ENCODE measurements at places on chromosomes 2 and 18.

DNA sequence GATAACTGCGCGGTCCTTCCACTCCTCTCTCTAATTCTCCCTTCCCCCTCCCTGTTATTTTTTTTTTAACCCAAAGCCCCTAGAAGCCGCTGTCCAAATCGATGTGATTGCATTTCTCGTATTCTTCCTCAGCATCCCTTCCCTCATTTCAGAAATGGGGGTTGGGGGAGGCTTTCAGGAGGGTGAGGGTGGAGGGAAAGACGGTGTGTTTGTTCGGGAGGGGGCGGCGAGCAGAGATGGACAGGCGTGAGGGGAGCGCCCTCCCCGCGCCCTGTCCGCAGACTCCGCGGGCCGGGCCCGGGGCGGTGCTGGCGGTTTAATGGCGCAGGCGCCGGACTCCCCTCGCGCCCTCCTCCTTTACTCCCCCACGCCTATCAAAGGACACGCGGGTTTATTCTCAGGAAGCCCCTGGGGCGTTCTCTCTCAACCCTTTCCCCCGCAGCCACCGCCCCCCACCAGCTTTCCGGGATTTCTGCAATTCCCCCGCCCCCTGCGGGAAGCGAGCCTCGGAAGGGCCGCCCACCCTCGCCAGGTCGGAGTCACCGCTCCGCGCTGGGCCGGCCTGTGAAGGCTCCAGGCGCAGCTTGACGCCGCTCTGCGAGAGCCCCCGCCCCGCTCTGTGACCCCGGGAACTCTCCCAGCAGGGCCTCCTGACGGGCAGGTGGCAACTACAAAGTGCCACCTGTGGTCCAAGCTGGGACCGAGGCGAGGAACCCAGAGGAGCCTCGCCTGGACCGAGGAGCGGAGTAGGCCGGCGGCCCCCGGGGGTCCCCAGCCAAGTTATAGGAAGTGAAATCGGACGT is 981 bp downstream of the ST8SIA3 start:
- DNase-seq, result peak; percentile 32

GRCh38 chr18:69723434-69723833 is 224.2 kb downstream of the CD226 start:
- no peak for DNase-seq

GRCh38 chr2:107182981-107183380 is 297.0 kb upstream of the ST6GAL2 start:
- DNase-seq, result no peak

DNA sequence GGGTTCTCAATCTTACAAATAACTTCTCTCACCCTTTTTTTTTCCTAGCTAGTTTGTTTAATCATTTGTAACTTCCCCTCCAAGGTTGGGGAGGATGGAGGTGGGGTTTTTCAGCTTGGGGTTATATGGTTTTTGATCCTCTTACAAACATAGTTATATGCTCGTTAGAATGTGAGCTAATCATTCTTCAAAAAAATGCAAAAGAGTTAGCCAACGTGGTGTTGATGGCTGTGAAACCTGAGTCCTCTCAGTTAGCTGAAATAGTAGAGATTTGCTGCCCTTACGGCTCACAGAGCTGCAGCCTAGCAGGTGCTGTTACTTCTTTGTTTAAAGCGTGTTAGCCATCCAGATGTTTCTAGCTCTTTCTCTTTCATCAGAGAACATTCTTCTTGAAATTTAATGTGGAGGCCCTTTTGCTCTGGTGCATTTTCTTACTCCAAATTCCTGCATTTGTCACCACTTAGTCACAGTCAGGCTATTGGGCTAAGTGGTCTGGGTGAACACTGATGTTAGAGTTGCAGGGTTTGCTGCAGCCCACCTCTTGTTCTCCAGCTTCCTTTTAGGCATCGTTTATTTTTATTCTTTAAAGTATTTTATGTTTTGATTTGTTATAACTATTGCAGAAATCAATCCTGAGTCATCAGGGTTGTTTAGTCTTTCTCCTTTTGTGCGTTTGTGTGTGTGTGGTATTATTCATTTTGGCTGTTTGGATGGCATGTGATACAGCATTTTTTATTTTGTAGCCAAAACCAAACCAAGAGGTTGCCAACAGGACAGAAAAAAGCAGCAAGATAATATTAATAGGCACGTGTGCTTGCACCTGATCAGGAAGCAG is 41.1 kb downstream of the LIMS1 start:
- DNase-seq, result no peak

GRCh38 chr2:135894930-135895329 is 18.7 kb upstream of the MCM6 start:
- no peak for DNase-seq

DNA sequence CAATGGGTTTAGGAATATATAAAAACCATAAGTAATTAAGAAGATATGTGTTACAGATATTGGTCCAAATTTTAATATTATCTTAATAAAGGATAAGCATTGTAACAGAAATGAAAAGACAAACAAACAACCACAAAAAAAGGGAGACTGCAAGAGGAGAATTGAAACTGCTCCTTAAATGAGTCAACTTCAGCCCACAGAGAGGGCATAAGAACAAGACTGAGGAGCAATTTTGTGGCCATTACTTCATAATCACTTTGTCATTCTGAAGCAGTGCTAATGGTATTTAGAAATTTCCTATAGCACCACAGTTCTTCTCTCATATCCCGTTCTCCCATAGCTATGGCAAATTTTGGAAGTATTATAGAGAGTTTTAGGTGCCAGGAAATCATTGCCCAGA is 193.2 kb upstream of the HNMT start:
- DNase-seq, result no peak

- peak; percentile 41 for DNase-seq
Measured at GRCh38 chr18:13808294-13809042, 15.5 kb upstream of the MC5R start.

DNA sequence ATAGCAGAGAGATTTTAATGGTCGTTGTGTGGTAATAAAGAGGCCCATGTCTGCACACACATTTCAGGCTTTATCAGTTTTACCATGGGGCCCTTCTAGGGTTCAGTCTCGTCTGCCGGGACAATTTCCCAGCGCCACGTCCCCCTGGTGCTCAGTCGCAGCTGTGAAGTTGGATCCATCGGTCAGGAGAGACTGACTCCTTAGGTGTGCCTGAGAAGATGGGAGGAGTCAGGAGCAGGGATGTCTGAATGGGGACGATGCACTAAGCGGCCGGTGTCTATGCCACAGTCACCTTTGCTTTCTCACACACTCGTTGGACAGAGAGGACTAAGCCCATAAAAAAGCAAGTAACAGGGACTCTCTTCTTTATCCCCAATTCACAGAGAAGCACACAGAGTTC is 71.4 kb downstream of the TWIST2 start:
- no peak for DNase-seq

DNA sequence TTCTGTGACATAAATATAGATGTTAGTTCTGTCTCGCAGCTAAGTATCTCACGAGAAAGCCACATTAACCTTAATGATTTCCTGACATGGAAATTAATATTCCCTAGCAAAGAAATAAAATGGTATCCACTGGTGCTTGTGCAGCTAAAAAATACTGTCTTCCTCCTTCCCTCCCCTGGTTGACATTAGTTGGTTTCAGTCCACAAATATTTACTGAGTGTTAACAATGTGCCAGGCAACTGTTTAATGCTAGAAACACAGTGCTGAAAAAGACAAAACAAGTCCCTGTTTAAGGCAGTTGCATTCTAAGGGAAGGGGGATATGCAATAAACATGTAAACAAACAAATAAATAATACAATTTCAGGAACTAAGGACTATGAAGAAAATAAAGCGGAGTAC is 44.2 kb upstream of the VPS54 start:
- no peak for DNase-seq

DNA sequence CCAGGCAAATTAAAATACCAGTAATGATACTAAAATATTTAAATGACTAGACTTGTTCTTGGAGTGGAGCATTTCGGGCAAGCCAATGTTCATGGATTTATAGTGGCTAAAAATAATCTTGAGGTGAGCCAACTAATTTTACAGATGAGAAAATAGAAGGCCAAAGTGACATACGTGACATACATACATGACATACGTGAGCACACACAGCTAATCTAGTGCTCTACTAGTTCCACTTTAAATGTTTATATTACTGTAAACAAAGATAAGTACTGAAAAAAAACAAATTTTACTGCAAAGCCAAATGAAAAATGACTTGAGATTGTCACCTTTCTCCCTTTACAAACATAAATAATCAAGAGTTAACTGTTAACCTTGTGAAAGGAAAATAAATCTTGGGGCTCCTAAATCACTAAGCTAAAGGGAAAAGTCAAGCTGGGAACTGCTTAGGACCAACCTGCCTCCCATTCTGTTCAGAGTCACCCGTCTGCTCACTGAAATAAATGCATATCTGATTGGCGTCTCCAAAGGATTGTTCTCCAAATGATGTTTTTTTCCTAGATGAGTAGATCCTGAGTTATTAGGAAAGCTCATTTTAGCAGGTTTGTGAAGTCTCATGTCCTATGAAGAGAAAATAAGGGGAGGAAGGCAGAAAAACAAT is 96.7 kb downstream of the PMS1 start:
- DNase-seq, result no peak

GRCh38 chr18:22547807-22548561 is 130.3 kb upstream of the CTAGE1 start:
- peak; percentile 61 for DNase-seq

DNA sequence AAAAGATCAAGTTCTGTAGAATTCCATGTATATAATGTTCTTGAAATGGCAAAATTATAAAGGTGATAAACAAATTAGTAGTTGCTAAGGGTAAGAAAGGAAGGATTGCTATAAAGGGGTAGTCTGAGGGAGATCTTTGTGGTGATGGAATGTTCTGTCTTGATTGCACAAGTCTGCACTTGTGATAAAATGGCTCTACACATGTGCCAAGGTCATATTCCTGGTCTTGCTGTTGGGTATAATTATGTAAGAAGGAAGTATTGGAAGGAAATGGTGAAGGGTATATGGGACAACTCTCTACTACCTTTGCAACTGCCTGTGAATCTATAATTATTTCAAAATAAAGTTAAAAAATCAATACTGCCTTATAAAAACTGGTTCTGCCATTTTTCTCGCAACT is 15.3 kb downstream of the SGPP2 start:
- DNase-seq, result no peak

GRCh38 chr18:65352186-65352585 is 398.6 kb upstream of the CDH7 start:
- DNase-seq, result no peak

GRCh38 chr2:181231151-181231550 is 226.0 kb upstream of the ITGA4 start:
- DNase-seq, result no peak

DNA sequence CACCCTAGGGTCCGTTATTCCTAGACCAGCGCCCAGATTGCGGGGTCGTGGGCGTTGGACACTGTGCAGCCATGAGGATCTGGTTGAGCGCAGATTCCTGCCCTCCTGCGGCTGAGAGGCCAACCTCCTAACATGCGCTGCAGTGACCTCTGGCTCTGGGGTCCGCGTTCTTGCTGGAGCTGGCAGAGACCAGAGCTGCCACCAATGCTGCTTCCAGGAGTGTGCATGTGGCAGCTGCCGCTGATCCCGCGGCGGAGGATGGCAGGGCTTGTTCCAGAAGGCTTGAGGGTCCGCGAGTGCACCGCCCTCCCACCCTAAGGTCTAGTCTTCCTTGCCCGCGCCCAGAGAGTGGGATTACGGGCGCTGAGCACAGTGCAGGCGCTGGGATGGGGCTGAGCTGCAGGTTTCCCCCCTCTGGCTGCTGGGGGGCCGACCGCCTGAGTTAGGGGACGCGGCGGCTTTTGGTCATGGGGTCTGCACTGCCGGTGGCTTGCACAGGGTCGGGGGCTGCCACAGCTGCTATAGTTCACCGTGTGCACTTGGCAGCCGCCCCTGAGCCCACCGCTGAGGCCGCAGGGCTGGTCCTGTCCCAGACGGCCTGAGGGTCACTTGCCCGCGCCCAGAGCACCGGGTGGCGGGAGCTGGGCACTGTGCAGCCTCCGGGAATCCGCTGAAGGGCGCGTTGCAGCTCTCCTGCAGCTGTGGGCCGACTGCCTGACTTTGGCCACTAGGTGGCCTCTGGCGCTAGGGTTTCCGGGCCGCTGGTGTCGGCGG is 145.9 kb downstream of the CCDC74A start:
- DNase-seq, result peak; percentile 79

DNA sequence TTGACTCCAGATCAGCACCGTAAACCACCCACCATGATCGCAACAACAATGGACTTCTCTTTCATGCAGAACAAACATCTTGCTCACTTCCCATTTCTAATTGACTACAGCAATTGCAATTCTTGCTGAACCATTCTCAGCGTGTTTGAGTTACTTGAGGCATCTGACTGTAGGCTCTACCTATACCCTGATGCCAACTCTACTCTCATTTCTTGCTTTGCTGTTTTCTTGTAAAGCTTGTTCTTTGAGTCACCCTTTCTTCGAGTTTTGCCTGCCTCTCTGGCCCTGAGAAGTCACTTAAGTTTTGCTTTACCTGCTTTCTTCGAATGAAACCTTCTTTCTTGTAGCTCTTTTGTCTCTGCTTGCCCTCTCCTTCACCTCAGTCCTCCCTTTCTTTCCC is 160.5 kb upstream of the RND3 start:
- DNase-seq, result peak; percentile 5

DNA sequence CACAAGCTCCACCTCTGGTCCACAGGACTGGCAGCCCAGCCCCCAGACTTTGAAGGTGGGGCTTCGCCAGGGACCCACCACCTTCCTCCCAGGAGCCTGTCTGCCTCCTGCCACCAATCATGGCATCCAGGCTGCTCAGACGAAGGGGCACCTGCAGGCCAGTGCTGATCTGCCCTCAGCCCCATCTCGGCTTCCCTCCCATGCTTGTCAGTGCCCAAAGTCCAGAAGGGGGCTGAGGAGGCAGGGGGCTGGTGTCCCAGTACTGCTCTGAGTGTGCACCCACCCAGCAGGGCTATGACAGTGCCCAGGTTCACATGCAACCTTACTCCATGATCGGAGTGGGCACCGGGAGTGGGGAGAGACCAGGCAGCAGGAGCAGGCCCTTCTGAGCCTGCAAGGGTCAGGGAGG is 25.3 kb upstream of the RUFY4 start:
- DNase-seq, result no peak

GRCh38 chr18:48818329-48819254 is 132.2 kb downstream of the SMAD7 start:
- DNase-seq, result no peak

DNA sequence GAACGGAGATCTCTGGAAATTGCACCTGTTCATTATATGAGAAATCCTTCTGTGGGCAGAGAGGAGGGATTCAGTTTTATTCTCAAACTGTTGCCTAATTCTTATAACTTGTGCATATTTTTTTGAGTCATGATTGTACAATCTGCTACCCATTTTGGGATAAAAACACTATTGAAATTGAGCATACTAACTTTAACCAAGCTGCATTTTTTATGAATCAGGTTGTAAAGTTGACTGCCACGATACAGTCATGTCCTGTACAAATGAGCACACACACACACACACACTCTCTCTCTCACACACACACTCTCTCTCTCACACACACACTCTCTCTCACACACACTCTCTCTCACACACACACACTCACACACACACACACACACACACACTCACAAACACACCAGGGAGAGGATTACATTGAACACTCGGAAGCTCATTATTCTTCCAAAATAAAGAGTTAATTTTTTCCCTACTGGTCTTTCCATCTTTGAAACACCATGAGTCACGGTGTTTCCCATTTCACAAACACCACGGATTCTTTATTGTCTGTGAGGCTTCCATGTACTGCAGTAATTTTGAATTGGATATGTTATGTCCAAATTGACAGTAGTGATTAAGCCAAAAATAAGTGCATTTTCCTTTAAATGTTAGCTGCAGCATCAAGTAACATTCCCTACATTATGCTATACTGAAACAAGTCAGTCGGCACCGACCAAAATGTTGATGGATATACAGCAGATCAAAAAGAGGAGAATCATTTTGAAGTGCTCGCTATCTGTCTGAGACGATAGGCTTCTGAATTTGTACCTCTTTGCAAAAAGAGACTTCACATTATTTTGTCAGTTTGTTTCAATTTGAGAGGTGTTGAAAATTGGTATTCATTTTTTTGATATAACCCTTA is 216.9 kb downstream of the ARHGAP15 start:
- DNase-seq, result no peak

- DNase-seq, result no peak
Measured at GRCh38 chr2:7767902-7768301, 850.7 kb downstream of the RNF144A start.

Data from ELF-1 (cell line).